ENCODE measurements at places on chromosomes 7 and 10.

GRCh38 chr10:100346351-100346764 lies 675 bp upstream of the SCD start:
- DNase-seq: no peak

DNA sequence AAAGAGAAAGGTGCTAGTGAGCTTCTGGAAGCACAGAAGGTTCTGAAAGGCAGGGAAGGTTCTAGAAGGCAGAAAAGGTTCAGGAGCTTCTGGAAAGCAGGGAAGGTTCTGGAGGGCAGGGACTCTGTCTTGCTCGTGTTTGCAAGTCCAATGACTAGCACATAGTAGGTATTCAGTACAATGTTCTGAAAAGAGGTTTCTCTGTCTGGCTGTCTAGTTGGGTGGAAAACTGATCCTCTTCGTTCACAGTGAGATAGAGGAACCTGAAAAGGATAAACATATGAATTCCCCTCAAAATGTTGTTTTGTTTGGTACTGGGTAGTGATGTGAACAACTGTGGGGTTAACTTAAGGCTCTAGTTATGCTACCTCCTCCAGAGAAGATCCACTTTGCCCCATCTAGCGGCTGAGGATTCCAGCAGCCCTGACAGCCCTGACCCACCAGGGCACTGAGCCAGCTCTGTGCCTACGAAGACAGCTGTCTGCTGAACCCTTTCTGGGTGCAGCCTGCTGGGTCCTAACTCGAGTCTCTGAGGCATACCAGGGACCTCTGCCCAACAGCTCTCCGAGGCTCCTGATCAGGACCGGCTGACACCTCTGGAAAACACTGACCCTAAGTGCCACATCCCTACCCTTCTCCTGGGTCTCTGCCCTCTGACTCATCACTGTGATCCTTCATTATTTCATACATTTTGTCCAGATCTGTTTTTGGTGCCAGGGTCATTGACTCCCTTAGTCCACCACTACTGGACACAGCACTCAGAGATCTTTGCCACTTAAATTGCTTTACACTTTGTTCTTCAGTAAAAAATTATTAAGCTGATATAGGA lies 15.4 kb downstream of the PTPRN2 start:
- DNase-seq: no peak

GRCh38 chr7:107162475-107162874 lies 6.3 kb upstream of the HBP1 start:
- no peak for DNase-seq

- no peak for DNase-seq
Measured at GRCh38 chr10:99368646-99369045, 39.5 kb downstream of the CNNM1 start.

GRCh38 chr10:66786709-66787108 lies 139.1 kb upstream of the LRRTM3 start:
- DNase-seq: no peak

GRCh38 chr7:18671176-18671575 lies 175.6 kb downstream of the HDAC9 start:
- no peak for DNase-seq

DNA sequence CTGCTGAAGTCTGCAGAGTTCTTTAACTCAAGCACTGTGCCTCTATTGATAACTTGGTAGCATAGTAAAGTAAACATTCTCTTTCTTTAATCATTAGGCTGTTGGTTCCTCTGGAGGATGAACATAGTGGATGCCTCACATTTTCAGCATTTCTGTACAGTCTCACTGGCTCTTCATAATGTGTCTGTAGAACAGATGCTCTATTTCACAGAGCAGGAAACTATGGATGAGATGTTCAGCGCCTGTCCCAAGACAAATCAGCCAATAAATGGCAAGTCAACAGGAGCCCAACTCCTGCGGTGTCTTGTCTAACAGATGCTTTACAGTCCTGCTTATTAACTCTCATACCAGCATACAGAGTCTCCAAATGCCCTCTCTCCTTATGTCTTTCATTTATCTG lies 36.5 kb downstream of the NRBF2 start:
- no peak for DNase-seq

- no peak for DNase-seq
Measured at GRCh38 chr10:55966101-55966500, 395.0 kb downstream of the ZWINT start.

GRCh38 chr7:87463982-87464381 lies 11.5 kb downstream of the ABCB4 start:
- no peak for DNase-seq

GRCh38 chr10:65491799-65492198 lies 1434.0 kb upstream of the LRRTM3 start:
- no peak for DNase-seq

DNA sequence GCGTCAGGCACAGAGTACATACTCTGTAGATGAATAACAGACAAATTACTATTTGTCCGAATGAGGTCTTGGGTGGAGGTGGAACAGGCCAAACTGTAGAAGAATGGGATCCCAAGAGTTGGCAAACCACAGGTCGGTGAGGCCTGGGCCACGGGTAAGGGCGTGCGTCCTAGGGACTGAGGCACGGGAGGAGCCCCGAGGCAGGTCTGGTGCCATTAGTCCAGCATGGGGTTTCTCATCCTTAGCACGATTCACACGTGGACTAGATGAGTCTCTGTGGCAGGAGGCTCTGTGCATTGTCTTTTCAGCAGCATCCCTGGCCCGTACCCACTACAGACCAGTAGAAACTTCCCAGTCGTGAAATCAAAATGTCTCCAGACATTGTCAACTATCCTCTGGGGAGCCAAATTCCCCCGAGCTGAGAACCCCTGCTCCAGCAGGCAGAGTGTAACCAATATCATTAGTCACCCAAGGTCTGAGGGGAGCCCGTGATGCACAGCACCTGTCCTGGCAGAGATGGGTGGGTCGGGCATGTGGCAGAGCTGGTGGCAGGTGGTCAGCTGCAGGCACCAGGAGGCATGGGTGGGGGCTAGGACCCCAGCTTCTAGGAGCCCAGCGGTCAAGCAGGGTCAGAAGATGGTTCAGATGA lies 61.3 kb downstream of the COL13A1 start:
- DNase-seq: no peak

GRCh38 chr10:43885842-43886241 lies 237.2 kb upstream of the ZNF32 start:
- no peak for DNase-seq

GRCh38 chr10:78140066-78140630 lies 106.5 kb downstream of the RPS24 start:
- no peak for DNase-seq

DNA sequence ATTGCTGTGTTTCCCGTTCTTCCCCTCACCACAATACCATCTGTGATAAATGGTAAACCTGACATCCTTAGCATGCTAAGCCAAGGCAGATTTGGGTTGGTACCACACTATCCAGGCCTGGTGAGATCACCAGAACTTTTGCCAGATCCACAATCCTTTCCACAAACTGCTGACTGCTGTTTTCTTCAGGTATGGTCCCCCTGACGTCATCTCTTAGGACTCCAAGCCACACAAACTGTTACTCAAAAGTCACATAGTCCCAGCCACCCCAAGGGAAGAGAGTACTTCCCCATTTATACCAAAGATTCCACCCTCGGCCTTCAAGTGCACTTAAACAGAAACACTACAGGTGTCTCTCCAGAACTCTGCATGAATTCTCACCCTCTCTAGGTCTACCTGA lies 34.8 kb downstream of the SLC25A13 start:
- no peak for DNase-seq

DNA sequence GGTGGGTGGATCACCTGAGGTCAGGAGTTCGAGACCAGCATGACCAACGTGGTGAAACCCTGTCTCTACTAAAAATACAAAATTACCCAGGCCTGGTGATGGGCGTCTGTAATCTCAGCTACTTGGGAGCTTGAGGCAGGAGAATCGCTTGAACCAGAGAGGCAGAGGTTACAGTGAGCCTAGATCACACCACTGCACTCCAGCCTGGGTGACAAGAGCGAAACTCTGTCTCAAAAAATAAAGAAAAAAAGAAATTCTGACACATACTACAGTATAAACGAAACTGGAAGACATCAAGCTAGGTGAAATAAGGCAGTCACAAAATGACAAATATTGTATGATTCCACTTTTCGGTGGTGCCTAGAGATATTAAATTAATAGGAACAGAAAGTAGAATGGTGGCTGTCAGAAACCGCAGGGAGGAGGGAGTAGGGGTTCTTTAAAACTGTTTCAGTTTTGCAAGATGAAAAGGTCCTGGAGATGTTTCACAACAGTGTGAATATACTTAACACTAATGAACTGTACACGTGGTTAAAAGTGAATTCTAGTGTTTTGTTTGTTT lies 23.2 kb downstream of the PILRA start:
- no peak for DNase-seq

DNA sequence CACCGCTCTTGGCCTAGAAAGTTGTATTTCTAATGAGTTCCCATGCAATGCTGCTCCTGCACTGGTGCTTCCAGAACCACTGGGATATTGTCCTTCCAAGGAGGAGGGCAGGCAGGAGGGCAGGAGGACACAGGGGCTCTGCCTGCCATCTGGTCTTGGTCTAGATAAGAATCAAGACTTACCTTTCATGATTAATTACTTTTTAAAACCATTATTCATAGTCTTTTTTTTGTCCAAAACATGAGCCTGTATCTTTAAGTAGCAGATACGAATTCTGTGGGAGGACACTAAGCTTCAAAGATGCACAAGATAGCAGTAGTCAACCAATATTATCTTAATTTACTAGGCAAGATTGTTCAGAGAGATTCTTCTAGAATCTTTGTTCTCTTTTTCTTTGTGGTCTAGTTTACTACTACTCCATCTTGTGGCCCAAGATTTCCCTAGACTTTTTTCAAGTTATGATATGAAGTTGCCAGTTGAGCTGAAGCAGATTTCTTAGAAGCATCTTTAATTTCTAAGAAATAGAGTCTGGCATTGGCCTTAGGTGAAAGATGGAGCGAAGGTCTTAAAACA lies 57.6 kb downstream of the RBM33 start:
- DNase-seq: no peak

GRCh38 chr7:81301815-81302214 lies 383.0 kb upstream of the SEMA3C start:
- no peak for DNase-seq

GRCh38 chr10:21689881-21690280 lies 155.8 kb downstream of the MLLT10 start:
- DNase-seq: no peak

- no peak for DNase-seq
Measured at GRCh38 chr7:105241198-105241597, 147.5 kb downstream of the SRPK2 start.

GRCh38 chr10:116121640-116122525 lies 151.1 kb downstream of the GFRA1 start:
- no peak for DNase-seq
